ENCODE measurements at places on chromosomes 6 and 20. TPM values are rescaled to one million over a fixed set of nuclear protein-coding genes. Genes with fewer than 3 reads are reported as not detected.

DNA sequence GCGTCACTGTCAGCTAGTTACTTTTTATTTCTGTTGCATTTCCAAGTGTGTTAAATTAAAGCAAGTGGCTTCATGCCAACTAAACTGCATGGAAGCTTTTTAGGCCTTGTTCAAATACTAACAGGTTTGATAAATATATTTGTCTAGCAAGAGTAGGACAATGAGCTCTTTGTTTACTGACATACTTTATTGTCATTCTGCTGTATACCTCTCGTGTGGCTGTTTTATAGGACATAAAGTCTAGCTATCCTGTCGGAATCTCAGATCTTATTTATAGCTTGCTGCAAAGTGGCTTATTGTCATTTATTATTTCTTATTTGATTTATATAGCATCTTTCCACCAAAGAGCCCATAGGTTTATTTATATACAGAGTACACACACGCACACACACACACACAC, 711.1 kb downstream of the KIF16B start:
- H3K36me3 ChIP-seq, result no peaks in the 10 kb centered on the region
- no peak overlapping the region for H3K27ac ChIP-seq
- no peaks in the 10 kb centered on the region for H3K27me3 ChIP-seq
- DNase-seq, result no peak
- no peaks in the 10 kb centered on the region for H3K4me1 ChIP-seq

DNA sequence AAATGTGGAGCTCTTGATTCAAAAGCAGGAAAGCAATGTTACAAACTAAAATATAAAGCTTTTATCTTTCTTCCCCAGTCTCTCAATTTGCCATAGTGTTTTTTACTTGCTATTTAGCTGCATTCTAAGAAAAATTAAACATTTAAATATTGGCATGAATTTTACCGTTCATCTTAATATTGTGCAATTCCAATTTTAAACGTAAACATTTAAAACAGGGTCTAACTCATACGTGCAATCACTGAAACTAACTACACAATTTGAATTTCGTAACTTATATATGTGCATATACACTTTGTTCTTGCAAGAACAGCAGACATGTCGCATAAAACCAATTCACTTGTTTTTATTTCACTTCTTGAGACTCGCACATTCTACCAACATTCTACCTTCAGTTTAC, 280.8 kb upstream of the QKI start:
- no peaks in the 10 kb centered on the region for H3K27me3 ChIP-seq
- H3K4me3 ChIP-seq, result no peak overlapping the region
- H3K4me1 ChIP-seq, result peaks cover 6% of the 10 kb centered on the region

- H3K4me1 ChIP-seq, result peaks cover 24% of the 10 kb centered on the region
- H3K4me3 ChIP-seq, result peak overlapping the region; percentile 11
- no peaks in the 10 kb centered on the region for H3K27me3 ChIP-seq
- H3K27ac ChIP-seq, result no peak overlapping the region
- no peak for DNase-seq
Observed at GRCh38 chr20:32213870-32214269, 6.2 kb downstream of the POFUT1 start.

GRCh38 chr20:24407151-24407550, 62.3 kb upstream of the SYNDIG1 start:
- no peak overlapping the region for H3K4me3 ChIP-seq
- peaks cover 12% of the 10 kb centered on the region for H3K27me3 ChIP-seq
- no peaks in the 10 kb centered on the region for H3K4me1 ChIP-seq

- no peak overlapping the region for H3K27ac ChIP-seq
- H3K4me3 ChIP-seq, result no peak overlapping the region
- no peaks in the 10 kb centered on the region for H3K36me3 ChIP-seq
- no peak for DNase-seq
- peaks cover 10% of the 10 kb centered on the region for H3K27me3 ChIP-seq
Observed at GRCh38 chr6:32554116-32554965, 24.3 kb upstream of the HLA-DRB5 start.

DNA sequence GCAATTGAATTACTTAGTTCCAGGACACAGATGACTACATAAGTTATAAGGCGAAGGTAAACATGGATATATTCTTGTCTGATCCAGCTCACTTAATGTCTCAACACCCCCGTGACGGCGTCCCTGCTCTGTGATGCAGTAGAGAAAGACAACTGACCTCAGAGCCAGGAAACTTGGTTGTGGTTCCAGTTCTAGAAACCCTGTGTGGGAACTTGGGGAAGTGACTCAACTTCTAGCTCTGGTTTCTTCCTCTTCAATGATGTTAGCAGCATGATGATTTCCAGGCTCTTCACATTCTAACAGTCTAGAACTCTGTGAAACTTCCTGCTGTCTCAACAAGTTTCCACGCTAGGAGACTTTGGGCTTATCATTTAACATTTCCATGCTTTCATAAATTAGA, 18.4 kb downstream of the LAMA4 start:
- no peak overlapping the region for H3K27ac ChIP-seq
- no peak for DNase-seq
- H3K4me1 ChIP-seq, result no peaks in the 10 kb centered on the region
- no peak overlapping the region for H3K4me3 ChIP-seq

DNA sequence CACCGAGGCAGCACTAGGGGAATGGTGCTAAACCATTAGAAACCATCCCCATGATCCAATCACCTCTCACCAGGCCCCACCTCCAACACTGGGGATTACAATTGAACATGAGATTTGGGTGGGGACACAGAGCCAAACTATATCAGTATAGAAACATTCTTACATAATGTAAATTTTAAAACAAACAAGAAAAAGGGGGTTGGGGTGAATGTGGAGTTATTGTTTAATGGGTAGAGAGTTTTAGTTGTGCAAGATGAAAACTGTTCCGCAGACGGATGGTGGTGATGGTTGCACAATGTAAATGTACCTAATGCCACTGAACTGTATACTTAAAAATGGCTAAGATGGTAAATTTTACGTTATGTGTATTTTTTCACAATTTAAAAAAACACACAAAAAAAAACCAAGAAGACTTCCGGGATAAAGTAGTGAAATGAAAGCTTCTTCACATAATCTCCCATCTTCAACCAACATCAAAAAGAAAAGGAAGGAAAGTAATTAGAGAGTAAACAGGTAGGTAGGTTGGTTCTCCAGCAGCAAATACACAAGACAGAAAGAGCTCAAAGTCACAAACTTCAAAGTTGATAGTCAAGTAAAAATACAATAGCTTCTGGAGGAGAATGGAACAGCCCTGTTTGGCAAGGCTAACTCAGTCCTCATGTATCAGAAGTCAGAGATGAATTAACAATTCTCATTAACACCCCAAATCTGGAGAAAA, 16.3 kb downstream of the RARS2 start:
- peaks cover 17% of the 10 kb centered on the region for H3K4me1 ChIP-seq
- no peak overlapping the region for H3K27ac ChIP-seq
- H3K36me3 ChIP-seq, result peaks cover 5% of the 10 kb centered on the region
- DNase-seq, result no peak
- no peaks in the 10 kb centered on the region for H3K27me3 ChIP-seq
- no peak overlapping the region for H3K4me3 ChIP-seq

DNA sequence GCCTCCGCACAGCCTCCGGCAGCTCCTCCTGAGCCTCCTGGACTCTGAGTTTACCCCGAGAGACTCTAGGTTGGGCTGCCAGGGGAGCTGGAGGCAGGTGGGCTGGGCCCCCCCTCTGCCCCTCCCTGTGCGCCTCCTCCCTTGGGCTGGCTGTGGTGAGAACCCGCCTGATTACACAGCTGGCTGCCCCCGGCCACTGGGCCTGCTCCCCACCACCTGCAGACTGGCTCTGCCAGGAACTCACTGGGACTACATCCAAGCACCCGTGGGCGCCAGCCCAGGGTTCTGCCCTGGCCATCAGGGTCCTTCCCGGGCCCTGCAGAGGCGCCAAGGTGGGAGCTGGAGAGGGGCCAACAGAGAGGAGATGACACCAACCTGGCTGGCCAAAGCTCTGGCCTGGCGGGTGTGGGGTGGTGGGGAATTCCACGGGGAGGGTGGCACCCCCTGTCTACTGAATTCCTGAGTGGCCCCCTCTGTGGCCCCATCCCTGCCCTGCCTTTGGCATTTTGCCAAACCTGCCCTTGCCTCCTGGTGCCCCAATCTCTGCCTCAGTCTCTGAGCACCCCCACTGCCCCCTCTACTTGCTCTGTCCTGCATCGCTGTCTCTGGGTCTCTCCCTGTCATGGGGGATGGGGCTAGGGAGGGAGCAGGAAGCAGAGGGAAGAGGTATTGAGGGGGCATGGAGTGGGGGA, 21.9 kb upstream of the CDH22 start:
- H3K27ac ChIP-seq, result no peak overlapping the region
- DNase-seq, result no peak
- no peak overlapping the region for H3K4me3 ChIP-seq
- H3K4me1 ChIP-seq, result peaks cover 7% of the 10 kb centered on the region
- no peaks in the 10 kb centered on the region for H3K36me3 ChIP-seq

GRCh38 chr6:41194386-41194785, 6.6 kb downstream of the TREML2 start:
- peaks cover 37% of the 10 kb centered on the region for H3K27me3 ChIP-seq
- H3K4me3 ChIP-seq, result no peak overlapping the region
- no peak for DNase-seq

DNA sequence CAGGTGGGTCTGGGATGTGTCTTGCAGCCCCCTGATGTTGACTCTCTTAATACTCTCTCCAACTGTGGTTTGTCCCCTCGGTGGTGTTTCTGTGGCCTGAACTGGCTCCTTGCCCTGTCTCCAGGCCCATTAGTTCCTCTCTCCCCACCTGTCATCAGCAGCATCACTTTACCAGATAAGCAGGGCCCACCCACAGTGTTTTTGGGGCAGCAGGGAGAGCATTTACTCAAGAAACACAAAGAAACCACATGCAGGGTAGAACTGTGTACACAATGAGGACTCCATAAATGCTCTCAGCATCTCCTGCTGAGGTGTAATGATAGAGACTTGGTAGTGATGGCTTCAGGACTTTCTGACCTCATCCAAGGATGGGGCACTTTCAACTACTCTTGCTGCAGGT, 20.2 kb upstream of the MRPS18A start:
- no peaks in the 10 kb centered on the region for H3K27me3 ChIP-seq
- H3K36me3 ChIP-seq, result no peaks in the 10 kb centered on the region
- no peak overlapping the region for H3K4me3 ChIP-seq
- H3K27ac ChIP-seq, result no peak overlapping the region
- H3K4me1 ChIP-seq, result peaks cover 45% of the 10 kb centered on the region

- no peak overlapping the region for H3K4me3 ChIP-seq
- peaks cover 21% of the 10 kb centered on the region for H3K4me1 ChIP-seq
- no peaks in the 10 kb centered on the region for H3K27me3 ChIP-seq
- H3K36me3 ChIP-seq, result no peaks in the 10 kb centered on the region
- no peak for DNase-seq
Observed at GRCh38 chr20:14948416-14948815, 611.0 kb upstream of the FLRT3 start.

DNA sequence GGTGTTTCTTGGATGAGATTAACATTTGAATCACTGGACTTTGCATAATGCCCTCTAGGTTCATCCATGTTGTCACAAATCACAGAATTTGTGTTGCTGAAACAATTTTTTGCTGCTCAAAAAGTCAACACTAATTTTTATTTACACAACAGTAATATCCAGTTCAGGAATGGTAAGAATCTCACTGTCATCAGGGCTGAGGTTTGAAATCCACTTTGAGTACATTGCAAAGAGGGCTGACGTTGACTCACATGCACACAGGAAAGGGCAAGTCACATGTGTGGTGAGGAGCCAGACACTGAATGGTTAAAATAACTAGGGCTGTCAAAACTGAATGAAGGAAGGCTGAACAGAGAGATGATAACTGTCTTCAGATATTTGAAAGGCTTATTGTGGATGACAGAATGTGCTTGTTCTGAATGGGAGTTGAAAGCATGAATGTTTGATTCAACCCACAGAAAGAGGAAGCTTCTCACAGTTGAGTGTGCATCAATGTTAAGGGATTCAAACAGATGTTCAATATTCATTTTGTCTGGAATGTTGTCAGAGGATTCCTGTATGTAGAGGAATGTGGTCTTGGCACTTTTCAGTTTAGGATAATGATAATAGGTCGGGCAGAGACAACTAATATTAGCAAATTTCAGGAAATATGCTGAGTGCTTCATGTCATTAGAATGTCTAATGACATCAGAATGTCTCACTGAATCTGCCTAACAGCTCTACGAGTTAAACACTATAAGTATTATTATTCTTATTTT, 3.6 kb upstream of the ADGRG6 start:
- H3K27me3 ChIP-seq, result peaks cover 21% of the 10 kb centered on the region
- peak overlapping the region; percentile 24 for H3K27ac ChIP-seq
- H3K4me1 ChIP-seq, result peaks cover 53% of the 10 kb centered on the region
- no peak for DNase-seq
- H3K36me3 ChIP-seq, result peaks cover 4% of the 10 kb centered on the region
- peak overlapping the region; percentile 42 for H3K4me3 ChIP-seq

- DNase-seq, result no peak
- H3K27me3 ChIP-seq, result no peaks in the 10 kb centered on the region
- H3K36me3 ChIP-seq, result peaks cover 11% of the 10 kb centered on the region
- H3K4me3 ChIP-seq, result no peak overlapping the region
Observed at GRCh38 chr6:169624785-169625184, 77.0 kb downstream of the WDR27 start.

- no peak overlapping the region for H3K27ac ChIP-seq
- H3K4me3 ChIP-seq, result no peak overlapping the region
- H3K27me3 ChIP-seq, result peaks cover 19% of the 10 kb centered on the region
- peaks cover 4% of the 10 kb centered on the region for H3K4me1 ChIP-seq
Observed at GRCh38 chr20:44765091-44765490, 19.4 kb downstream of the KCNK15 start.

- H3K36me3 ChIP-seq, result no peaks in the 10 kb centered on the region
- H3K4me1 ChIP-seq, result no peaks in the 10 kb centered on the region
- peak; percentile 56 for DNase-seq
- no peak overlapping the region for H3K27ac ChIP-seq
Observed at GRCh38 chr6:12637960-12638641, 78.5 kb upstream of the PHACTR1 start.

GRCh38 chr20:10591946-10592521, 81.8 kb downstream of the JAG1 start:
- peaks cover 16% of the 10 kb centered on the region for H3K4me1 ChIP-seq
- no peak overlapping the region for H3K4me3 ChIP-seq
- DNase-seq, result no peak
- H3K36me3 ChIP-seq, result peaks cover under 1% of the 10 kb centered on the region
- H3K27ac ChIP-seq, result no peak overlapping the region

DNA sequence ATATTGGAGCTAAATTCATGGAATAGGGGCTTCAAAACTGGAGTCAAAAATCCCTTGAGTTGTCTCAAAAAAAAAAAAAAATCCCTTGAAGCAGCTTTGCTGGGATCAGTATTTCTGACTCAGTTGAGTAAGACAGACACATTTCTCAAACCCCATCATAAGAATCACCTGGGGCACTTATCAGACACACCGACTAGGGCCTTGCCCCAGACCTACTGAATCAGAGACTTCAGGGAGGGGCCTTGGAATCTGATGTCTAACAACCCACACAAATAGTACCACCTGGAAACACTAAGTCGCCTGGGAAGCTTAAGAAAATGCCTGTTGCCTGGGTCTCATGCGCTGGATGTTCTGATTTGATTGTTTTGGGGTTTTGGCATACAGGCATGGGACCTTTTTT, 44.9 kb upstream of the RNF144B start:
- peaks cover 11% of the 10 kb centered on the region for H3K4me1 ChIP-seq
- no peak overlapping the region for H3K27ac ChIP-seq
- no peak for DNase-seq
- no peaks in the 10 kb centered on the region for H3K27me3 ChIP-seq

The SNAP25 gene
- 9.2 TPM for total RNA-seq

The PRR18 gene
- 0.16 TPM for total RNA-seq

The SESN1 gene
- 12.0 TPM for total RNA-seq

The IL17F gene
- not detected for total RNA-seq

The PRSS16 gene
- total RNA-seq, result 0.57 TPM

The TRIM40 gene
- total RNA-seq, result not detected

The GMPR gene
- total RNA-seq, result 0.16 TPM

The PARD6B gene
- total RNA-seq, result 9.8 TPM

The MCCD1 gene
- not detected for total RNA-seq

The SLCO4A1 gene
- 7.0 TPM for total RNA-seq

The C6orf141 gene
- 0.89 TPM for total RNA-seq

The SLC2A10 gene
- total RNA-seq, result 12.7 TPM
